ENCODE measurements at places on chromosomes 5 and 9.

- peak; percentile 33 for DNase-seq
Observed at GRCh38 chr5:134226441-134227192, 744 bp upstream of the PPP2CA start.

GRCh38 chr5:88613051-88613450, 269.9 kb downstream of the MEF2C start:
- DNase-seq: no peak

- no peak for DNase-seq
Observed at GRCh38 chr5:30600892-30601291, 592.6 kb upstream of the CDH6 start.

GRCh38 chr9:21491756-21492155, 9.6 kb upstream of the IFNE start:
- no peak for DNase-seq

DNA sequence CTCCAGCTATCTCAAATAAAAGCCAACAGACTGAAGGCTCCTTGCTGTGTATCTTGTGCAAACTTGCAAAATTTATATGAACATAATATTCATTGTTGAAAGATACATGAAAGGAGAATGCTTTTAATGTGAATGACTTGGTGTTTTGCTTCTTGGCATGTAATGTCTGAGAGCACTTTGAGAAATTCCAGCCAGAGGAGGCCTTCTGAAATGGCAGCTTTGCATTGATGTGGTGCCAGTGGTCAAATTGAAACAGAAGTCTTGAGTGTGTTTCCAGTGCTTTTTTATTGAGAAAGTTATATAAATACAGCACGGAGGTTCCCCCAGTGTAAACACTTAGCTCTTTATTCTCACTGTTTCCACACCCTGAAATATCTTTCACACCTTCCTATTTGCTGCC, 182.1 kb downstream of the ADCY2 start:
- DNase-seq: no peak

GRCh38 chr9:4489919-4490704, at the start of gene SLC1A1:
SLC1A1 (plus strand) TSS chr9:4490468; CDS start chr9:4490680, 212 bp downstream.
- no peak for DNase-seq
